ENCODE measurements at places on chromosomes 12 and 14.

- DNase-seq = no peak
These were observed 29.2 kb upstream of the WSCD2 start for GRCh38 chr12:108099778-108100489.

DNA sequence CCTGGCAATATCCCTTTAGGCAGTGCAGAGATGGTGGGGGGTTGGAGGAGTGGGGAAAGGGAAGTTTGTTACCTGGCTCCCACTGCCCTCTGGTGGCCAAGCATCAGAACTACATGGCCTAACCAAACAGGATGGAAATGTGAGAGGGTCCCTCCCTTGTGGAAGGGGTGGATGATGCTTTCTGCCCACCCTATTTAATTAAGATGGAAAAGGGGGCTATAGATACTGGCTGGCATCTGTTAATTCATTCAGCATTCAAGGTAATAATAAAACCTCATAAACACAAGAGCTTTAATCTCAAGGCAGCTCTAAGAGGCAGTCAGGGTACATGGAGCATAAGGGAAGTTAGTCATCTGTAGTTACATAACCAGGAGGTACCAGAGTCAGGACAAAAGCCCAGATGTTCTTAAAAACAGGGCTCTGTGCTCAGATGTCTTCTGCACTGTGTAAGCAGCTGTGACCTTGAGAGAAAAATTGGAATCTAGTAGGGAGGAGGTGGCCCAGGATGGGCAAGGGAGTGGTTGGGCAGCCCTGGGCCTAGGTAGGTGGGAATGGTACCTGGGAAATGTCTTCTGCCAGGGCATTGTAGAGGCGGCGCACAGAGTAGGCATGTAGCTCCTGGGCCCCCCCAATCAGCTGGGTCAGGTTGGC, 4.6 kb downstream of the AP1G2 start:
- peak; percentile 24 for DNase-seq

DNA sequence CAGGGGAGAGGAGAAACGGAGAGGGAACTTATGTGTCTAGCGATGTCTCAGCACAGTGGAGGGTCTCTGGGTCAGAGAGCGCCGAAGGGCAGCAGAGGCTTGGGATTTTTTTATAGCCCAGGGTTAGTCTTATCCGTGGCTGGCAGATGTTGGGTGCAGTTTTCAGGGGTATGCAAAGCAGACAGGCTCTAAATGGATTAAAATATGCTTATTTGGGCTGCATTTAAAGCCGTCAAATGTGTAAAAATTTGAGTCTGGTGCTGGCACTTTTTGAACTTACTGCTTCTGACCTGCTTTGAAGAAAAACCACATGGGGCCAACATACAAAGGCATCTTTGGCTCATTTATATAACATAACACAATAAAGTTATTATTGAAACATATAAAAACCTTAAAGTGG, 178.8 kb downstream of the ESR2 start:
- DNase-seq = no peak

- DNase-seq = no peak
These were observed 105.3 kb downstream of the PRKD1 start for GRCh38 chr14:29822430-29822709.

- DNase-seq = no peak
These were observed 967.9 kb downstream of the FSCB start for GRCh38 chr14:43539210-43539609.

DNA sequence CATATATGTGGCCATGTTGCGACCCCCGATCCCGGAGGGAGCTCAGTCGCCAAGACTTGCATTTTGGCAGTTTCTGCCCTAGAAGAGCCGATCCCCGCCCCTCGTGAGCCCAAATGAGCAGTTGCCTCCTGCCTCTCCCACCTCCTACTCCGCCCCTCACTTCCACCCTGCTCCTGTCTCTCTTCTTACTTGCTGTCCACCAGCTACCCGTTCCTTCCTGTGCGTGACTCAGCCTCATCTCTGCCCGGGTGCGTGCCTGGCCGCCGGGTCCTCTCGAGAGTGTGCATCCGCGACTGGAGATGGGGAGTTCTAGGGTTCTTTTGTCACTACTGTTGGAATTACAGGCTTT, 585 bp downstream of the GPATCH2L start:
- peak; percentile 67 for DNase-seq

GRCh38 chr12:105804591-105805265, 334.0 kb downstream of the NUAK1 start:
- no peak for DNase-seq

GRCh38 chr12:122849352-122850047, 14.2 kb downstream of the HIP1R start:
- no peak for DNase-seq
